ENCODE measurements at places on chromosomes 6 and 20.
A peak's percentile ranks its signal among the peaks of the same experiment; 100 is the strongest.

DNA sequence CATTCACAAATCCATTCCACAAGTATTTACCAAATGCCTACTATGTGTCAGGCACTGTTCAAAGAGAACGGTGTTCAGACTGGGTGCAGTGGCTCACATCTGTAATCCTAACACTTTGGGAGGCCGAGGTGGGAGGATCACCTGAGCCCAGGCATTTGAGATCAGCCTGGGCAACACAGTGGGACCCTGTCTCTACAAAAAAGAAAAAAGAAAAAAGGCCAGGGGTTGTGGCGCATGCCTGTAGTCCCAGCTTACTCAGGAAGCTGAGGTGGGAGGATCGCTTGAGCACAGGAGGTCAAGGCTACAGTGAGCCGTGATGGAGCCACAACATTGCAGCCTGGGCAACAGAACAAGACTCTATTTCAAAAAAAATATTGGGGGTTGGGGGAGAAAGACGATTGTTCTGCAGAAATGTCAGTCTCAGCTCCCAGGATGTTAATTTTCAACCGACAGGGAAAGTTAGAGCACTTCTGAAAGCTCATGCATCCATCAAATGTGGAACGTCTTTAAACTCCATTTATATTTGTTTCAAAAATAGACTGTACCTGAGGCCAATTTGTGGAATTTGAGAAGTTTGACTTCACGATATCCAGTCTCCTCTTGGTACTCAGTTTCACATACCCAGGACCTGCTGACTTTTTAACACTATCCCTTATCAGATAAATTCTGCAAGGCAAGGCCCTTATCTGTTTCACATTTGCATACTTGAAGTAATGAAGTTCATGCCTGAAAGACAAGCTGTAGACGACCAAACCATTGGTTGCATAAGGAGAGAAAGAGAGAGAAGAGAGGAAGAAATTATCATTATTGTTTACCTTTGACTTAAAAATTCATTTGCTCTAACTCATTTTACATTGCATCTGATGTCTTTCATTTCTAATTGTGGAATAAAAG is 14.8 kb upstream of the BTN3A2 start:
- no peak for DNase-seq

DNA sequence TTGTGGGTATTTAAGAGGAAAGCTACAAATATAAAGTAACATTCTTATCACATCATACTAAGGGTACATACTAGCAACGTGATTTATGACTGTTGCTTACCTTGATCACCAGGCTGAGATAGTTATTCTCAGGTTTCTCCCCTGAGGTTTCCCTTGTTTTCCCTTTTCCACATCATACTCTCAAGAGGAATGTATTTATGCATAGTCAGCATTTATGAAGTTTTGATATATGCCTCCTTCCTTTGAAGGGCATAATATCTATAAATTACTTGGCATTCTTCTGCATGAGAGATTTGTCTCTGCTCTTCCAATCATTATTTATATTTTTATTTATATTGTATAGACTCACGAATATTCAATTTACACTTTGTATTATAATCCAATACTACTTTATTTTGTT is 726.7 kb upstream of the ADGRB3 start:
- DNase-seq = no peak

- peak; percentile 62 for DNase-seq
Measured at GRCh38 chr6:135703621-135704020, 147.9 kb upstream of the PDE7B start.

DNA sequence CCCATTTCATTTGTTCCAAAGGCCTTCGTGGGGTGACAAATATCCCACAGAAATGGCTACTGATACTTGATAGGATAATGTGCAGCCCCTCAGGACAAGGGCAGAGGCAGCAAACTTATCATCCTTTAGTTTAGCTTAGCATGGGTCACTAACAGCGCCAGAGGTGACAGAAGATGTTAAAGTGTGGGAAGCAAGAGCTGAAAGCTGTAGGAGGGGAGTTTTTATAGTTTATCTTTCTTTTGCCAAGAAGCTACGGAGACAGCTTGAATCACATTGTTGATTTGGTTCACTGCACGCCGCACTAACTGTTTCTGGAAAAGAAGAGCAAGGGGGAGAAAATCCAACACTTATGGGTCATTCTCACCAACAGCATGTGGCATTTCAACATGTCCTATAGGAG is 773.9 kb upstream of the MMS22L start:
- no peak for DNase-seq

DNA sequence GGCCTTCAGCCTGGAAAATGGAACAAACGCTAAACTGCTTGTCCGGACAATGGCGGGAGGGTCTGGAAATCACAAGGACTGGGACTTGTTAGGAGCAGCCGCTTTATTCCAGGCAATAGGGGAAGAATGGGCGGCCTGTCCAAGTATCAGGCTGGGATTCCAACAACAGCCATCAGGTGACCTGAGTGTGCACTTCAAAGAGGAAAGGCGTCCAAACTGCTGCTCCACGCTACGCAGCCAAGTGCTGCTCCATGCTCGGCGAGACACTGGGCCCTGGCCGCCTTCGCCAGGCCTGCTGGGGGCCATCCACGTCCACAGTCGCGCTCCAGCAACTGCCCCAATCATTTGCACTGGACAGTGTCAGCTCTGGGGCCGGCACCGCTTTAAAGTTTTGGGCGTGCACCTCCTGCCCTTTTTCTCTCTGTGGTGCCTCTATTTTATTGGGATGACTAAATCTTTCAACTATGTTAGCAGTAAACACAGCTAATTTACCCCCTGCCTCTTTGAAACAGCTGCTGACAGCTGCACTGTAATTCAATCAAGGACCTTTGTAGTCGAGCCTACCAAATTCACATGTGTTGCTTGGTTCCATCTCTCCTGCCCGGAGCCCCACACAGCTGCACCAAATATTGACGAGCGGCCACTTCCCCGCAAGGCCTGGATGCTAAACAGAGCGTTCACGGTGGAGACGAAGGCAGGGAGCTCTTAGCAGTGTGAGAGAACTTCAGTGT is 98.3 kb downstream of the BMP7 start:
- DNase-seq = no peak

DNA sequence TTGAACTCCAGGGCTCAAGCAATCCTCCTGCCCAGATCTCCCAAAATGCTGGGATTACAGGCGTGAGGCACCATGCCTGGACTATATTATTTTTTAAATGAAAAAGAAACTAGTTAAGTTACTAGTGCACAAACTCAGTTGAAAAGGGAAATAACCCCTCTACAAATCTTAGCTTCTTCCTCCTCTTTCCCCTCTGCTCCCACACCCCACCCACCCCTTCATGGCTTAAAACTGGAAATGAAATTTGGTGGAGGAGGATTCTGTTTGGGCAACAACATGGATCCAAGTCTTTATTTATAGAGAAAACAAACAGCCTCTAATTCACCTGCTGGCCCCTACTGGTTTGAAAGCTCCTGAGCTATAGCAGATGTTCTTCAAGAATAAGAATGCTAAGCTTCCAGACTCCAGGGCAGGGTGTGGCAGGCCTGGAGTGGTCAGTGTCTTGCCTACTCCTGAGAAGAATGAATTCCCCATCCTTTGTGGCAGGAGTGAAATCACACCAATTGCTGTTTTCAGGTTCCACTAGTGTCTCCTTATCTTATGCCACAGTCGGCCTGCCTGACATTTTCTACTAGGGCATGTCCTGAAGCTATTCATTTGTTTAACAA is 73.5 kb downstream of the ZFP64 start:
- DNase-seq = no peak

DNA sequence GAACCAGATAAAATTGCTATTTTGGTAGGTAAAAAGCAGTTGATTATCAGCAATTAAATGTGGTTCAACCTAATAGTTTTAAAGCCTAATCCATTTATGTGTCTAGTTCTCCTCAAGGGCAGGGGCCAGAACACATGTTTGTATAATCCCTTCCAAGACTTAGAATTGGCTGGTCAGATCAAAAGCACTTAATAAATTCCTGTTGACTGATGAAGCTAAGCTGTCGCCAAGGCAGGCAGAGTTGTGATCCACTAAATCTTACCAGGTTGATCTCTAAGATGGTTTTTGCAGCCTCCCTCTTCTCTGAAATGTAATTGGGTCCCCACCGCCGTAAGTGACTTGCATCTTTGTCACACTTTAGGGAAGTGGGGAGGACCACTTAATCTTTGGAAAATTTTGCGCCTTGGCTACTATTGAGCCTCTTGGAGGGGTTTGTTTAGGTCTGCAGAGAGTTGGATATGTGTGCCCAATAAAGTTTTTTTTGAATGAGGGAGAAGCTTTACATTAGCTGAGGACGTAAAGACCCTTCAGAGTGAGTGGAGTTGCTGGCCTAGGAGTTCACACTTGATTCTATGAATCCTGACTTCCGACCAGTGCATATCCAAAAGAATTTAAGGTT is 65.9 kb downstream of the PHF20 start:
- DNase-seq = no peak

- peak; percentile 10 for DNase-seq
Measured at GRCh38 chr20:34904202-34904621, 27.8 kb downstream of the ACSS2 start.

GRCh38 chr6:31652925-31653724 is 664 bp upstream of the BAG6 start:
- peak; percentile 91 for DNase-seq

DNA sequence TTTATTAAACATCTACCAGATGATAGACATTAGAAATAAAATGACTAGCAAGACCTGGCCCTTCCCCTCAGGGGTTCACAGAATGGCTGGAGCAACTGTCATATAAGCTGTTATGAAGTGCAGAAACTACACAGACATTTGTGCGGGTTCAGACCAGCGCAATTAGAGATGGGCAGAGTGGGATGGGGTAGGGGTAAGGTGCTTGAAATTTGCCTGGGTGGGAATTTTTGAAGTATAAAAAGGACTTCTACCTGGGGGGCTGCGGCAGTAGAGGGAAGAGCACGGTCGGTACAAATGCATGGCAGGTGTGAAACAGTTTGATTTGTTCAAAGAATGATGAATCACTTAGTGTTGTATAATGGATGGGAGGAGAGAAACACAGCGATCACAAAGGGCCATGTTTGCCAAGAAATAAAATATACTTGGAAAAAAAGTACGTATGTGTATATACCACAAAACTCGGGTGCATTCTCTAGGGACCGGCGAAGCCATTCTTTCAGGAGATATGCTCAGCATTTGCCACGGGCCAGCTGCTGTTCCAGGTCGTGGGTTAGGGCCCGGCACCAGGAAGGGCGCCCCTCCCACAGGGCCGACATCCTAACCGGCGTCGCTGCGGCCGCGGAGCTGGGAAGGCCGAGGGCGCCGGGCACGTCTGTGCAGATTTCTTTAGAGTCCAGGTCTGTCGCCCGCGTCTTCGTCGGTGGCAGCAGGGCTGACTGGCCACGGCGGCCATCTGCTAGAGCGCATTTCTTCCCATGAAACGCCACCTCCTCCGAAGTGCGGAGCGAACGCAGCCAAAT is 809 bp upstream of the NOL7 start:
- no peak for DNase-seq

DNA sequence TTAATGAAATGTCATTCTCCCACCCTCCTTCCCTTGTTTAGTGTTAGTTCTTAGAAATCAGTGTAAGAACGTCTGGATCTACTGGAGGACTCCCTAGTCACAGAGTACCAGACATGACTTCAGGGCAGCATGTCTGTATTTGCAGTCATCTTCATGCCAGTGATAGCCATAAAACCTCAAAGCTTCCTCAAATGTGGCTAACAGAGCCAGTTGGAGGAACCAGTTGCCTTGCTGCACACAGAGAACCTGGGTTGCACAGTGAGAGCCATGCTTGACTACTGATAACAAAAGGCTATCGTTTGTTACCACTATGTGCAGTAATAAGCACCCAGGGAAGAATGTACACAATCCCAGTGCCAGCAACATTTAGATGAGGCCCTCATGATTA is 20.1 kb downstream of the NT5E start:
- DNase-seq = no peak

DNA sequence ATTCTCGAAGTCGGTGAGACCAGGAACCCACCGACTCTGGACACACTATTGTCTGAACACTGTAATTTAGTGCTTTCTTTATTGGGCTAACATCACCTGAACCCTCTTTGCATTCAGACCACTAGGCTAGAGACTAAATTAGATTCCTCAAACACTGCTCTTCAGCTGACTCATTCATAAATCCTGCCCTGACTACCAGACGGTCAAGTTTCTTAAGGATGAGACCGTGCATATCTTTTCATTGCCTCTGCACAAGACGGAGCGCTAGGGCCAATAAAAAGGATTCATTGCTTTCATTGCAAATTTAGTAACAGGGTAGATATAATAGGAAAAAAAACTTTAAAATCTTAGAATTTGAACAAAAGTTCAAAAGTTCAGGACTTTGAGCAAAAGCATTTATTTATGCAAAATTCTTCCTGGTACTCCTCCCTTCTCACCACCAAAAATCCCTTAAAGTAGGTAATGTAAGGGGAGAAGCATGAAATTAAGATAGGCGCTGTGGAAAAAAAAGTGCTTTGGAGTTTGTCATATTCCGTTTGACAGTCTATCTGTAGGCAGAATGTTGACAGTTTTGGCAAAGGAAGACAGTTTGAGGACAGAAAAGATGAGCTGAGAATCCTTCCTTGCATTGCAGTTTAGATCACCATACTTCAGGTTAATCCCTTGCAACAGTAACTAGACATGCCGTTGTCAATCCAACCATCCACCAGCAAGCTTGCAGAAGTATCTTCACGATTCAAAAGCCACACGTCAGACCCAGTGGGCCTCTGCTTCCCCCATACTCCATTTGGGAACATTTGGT is 328.6 kb upstream of the JARID2 start:
- DNase-seq = no peak

GRCh38 chr20:31698803-31699718 is 23.6 kb downstream of the BCL2L1 start:
- DNase-seq = no peak

DNA sequence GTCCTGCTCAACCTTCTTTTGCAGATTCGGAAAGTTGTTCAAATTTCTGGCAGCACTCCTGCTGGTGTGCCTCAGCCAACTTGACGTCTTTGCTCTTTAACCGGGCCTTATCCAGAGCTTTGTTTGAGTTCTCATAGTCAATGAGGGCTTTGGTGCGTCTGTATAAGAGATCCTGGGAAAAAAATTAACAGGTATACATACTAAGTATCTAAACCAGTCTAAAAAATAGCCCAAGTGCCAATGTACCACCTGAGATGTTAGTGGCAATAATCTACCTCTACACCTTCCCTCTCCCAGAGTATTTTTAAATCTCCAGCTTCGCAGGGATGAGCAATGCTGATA is 21.1 kb downstream of the SNX5 start:
- DNase-seq = no peak

- DNase-seq = no peak
Measured at GRCh38 chr20:3687655-3688054, 5.8 kb upstream of the ADAM33 start.

- DNase-seq = no peak
Measured at GRCh38 chr6:29537714-29538403, 21.7 kb downstream of the UBD start.

- DNase-seq = no peak
Measured at GRCh38 chr20:3612795-3613572, 50.2 kb downstream of the GFRA4 start.

DNA sequence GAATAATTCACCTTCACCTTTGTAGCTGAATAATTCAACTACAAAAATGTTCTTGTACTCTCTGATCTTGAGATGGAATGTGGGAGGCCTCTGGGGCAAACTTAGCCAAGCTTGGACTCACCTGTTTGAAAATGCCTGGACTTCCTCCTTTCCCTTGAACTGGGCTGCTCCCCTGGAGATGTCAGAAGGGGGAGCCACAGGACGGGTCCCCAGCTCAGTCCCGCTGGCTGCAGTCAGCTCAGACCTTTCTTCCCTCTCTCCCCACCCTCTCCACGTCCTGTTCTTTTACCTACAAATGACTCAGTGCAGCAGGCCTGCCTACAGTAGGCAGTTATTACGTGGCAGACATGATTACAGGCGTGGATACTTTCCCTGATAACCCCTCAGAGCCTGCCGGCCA is 131.5 kb upstream of the RALGAPA2 start:
- no peak for DNase-seq

All from stimulated activated CD8-positive, alpha-beta memory T cell treated with anti-CD3 and anti-CD28 coated beads, Interleukin-4, amount 100 ng/mL, for 48 hours (primary cell).